Heart right ventricle (tissue), 16 donors: ENCODE measurements at places on chromosomes 1 and 21. TPM values are rescaled to one million over a fixed set of nuclear protein-coding genes. Genes with fewer than 3 reads are reported as not detected.

PGLYRP3 gene
- total RNA-seq: not detected

CHRM3 gene
- total RNA-seq: not detected

DNA sequence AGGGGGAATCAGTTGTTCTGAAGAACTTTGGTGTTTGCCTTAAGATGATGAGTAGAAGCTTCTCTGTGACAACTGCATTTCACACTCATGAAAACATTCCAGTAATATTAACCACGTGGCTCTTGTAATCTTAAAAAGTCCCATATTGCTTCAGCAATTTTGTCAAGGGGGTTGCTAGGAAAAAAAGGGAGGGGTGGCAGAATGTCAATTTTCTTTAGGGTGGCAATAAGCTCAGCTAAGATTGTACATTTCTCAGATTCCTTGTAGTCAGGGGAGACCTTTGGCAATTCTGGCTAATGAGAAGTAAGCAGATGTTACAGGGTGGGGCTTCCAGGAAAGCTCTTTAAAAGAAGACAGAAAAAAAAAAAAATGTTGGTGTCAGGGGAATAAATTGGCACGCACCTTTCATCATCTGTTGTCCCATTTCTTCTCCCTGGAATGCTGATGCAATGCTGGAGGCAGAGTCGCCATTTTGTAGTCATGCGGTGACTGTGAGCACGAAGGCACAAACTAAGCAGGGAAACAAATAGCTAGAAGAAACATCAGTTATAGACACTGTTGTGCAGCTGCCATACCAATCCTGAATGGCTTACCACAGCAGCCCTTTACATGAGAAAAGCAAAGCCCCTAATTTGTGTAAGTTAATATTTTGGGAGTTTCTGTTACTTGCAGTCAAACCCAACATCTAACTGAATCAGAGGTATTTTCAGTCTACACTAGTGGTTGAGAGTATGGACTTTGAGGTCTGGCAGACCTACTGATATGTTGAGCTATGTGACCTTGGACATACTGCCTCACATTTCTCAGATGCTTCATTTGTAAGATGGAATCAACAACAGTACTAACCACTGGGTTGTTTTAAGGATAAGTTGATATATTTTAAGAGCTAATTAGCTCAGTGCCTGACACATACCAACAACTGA is 56.1 kb upstream of the MRPS6 start:
- DNase-seq: no peak

DNA sequence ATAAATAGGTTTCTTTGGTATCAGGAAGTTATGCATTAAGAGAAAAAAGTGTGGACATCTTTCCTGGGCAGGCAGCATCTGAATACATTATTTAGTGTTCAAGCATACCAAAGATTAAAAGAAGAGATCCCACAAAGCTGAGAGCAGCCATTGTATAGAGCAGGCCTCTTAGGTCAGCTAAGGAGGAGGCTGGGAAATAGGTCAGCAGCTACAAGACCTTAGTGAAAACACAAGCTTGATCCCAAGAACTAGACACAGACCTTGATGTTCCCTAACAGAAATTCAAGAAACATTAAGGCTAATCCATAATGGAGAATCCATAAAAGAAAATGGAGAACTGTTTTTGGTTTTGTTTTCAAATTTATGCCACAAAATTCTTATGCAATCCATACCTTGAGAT is 135.3 kb upstream of the DPT start:
- DNase-seq: no peak

DNA sequence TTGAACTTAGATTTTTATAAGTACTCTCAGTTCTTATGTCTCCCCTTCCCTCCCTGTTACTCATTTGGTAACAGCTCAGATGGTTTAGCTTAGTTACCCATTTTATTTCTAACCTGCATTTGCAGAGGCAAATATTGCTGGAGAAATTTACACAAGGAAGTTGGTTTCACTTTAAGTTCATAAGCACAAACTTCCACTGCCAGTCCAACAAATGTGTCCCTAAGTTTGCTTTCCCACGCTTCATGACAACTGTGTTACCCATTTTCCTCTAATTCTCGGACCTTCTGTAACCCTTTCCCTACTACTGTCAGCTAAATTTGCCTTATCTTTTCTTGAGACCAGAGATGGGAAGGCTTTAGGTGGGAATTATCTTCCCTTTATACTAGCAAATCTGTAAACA is 63.9 kb upstream of the GPR25 start:
- DNase-seq: no peak

GRCh38 chr1:30478799-30479563 is 244.4 kb downstream of the MATN1 start:
- DNase-seq: no peak

DNA sequence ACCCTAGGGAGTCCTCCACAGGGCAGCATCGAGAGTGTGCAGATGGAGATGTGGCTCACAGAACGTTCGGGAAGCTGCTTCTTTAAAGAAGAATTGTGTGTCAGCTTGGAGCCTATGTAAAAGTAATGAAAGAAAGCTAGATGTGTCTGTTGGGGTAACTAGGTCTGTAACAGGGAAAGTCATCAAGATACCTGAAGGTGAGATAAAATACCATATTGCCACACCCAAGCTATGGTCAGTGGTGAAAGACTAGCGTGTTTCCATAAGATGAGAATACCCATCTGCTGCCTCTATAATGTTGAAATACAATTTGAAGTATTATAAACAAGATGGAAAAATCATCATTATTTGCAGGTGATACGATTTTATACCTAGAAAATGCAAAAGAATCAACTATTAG is 17.5 kb downstream of the RCAN1 start:
- no peak for DNase-seq

DNA sequence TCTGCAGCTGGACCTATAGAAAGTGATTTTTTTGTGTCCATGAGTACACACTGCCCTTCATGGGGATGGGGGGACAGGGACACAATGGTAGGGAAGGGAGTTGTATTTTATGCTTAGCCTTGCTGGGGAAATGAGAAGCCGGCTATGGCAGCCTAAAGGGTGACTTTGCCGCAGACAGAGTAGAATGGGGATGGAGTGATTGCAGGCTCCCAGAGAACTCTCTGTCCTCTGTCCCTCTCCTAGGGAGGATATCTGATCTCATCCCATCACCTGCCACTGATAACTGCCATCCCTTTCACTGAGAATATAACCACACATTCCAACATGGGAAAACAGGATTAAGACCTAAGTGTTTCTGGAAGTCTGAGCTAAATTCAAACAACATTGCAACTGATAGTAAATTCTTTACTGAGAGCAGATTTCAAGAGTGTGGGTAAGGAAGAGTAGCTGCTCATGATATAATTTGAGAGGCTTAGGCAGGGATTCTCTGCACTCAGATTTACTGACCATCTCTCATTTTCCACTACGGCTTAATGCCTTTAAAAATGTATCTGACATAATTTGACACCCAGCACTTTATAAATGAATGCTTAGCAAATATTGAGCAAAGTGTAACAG is 13.9 kb downstream of the SH2D1B start:
- no peak for DNase-seq

- no peak for DNase-seq
Measured at GRCh38 chr1:19623523-19623922, 20.6 kb upstream of the NBL1 start.

GRCh38 chr1:157782931-157783330 is 6.0 kb upstream of the FCRL2 start:
- no peak for DNase-seq

DNA sequence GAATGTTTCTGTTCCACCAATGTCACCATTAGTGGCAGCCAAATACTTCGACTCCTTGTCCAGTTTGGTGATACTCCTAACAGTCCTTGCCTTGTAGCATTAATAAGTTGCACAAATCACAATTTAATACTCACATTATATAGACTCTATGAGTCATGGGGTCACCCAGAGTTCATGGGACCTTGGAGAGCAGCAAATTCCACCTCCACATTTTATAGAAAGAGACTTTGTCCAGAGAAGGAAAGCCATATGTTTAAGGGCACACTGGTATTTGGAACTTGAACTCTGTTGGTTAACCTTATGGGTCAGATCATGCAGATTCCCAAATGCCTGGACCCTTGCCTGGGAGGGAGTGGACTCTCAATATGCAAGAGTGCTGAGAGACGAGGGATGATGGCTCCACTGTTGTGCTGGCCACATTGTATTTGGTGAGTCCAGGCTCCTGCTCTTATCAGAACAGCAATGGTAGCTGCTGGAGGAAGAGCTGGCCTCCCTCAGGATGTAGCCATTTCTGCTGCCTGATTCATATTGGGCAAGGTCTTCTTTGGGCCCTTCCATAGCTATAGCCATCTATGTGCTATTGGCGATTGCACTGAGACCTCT is 30.6 kb downstream of the DNAJC6 start:
- DNase-seq: no peak

GRCh38 chr1:147079400-147080005 is 92.8 kb downstream of the PRKAB2 start:
- no peak for DNase-seq
